ENCODE measurements at places on chromosomes 7 and 10.

GRCh38 chr7:18239212-18239611 lies 211.6 kb upstream of the PRPS1L1 start:
- DNase-seq, result no peak

DNA sequence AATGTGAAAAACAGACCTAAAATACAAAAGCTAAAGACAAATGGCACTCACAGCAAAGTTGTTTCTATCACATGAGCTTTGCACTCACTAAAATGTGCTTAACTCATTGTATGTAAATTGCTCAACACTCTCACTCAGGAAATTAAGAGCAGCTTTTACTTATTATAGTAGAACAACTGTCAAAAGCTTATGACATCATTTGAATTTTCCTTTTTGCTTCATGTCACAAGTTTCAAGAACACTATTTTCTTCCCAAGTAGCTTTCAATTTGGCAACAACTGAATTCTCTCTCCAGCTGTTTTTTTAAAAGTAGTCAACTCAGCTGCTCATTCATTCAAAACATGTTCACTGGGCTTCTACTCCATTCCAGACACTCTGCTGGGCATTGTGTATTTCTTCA lies 46.9 kb downstream of the ATE1 start:
- peak; percentile 75 for DNase-seq

DNA sequence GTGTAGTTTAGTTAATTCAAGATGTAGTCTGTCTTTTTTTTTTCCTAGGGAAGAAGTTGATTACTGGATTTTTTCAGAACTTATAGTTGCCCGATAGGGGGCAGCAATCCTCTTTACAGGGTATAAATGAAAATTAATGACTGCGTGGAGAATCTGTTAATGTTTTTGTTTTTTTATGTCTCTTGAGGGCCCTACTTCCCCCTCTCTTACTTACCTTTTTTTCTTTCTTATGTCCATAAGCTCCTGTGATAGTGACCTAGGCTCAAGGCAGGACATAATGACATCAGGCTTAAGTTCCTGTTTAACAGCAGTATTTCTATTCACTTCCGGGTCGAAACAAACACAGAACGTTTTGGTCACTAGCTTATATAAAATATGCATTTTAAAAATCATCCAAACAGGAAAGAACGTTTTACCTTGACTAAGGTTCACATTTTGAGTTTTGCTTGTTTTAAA lies 18.8 kb downstream of the CDC123 start:
- peak; percentile 60 for DNase-seq

DNA sequence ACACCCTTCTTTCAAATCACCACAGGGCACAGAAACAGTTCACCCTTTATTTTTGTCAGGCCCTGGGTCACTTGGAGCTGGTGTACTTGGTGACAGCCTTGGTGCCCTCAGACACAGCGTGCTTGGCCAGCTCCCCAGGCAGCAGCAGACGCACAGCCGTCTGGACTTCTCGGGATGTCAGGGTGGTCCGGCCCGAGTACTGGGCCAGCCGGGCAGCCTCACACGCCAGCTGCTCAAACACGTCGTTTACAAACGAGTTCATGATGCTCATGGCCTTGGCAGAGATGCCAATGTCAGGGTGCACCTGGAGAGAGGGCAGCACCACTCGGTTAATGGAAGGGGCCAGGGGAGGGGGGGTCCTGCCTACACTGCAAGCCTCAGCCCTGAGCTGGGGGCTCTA lies 2.5 kb downstream of the H2BK1 start:
- DNase-seq, result no peak

DNA sequence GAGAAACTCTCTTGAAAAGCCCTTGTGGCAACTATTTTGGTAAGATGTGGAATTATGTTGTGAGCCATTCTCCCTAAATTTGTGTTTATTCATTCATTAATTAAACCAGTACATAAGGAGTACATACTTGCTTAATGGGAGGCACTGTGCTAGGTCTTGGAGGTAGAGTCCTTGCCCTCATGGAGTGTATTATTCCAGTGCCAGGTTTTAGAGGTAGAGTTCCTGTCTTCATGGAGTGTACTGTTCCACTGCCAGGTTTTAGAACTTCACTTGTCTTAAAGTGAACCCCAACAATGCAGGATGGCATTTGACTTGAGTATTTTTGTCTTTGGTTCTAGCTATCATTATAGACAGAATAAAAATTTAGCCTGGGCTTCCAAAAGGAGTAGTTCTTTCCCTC lies 8.8 kb downstream of the MXI1 start:
- DNase-seq, result no peak

DNA sequence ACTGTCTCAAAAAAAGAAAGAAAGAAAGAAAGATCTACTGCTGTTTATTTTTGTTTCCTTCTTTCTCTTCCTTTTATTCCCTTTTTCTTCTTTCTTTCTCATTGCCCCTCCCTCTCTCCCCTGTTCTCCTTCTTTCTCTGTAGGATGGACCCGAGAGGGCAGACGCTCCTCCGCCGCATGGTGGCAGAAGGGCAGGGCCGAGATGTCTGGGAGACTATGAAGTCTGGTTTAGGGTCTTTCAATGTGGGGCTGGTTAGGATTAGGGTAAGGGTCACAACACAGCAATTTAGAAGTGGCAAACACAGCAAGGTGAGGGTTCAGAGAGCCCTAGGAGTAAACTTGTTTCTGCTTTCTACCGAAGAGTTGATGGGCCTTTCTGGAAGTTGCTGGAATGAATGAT lies 45.7 kb upstream of the RASGEF1A start:
- no peak for DNase-seq

DNA sequence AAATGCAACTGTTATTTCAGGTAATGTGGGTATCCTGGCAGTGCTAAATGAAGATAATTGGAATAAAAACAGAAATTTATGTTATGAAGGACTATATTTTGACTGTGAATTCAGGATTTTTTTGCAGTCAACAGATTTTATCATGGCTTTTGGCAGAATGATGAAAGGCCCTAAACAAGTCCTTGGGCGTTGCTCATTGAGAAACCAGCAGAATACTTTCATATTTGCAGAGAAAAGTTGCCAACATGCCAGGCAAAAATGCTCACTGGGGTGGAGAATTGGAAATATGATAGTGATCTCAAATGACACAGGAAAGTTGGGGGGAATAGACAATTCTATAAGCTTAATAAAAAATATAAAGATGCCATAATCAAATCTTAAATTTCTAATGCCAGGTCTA lies 121.1 kb downstream of the GPR85 start:
- DNase-seq, result no peak

DNA sequence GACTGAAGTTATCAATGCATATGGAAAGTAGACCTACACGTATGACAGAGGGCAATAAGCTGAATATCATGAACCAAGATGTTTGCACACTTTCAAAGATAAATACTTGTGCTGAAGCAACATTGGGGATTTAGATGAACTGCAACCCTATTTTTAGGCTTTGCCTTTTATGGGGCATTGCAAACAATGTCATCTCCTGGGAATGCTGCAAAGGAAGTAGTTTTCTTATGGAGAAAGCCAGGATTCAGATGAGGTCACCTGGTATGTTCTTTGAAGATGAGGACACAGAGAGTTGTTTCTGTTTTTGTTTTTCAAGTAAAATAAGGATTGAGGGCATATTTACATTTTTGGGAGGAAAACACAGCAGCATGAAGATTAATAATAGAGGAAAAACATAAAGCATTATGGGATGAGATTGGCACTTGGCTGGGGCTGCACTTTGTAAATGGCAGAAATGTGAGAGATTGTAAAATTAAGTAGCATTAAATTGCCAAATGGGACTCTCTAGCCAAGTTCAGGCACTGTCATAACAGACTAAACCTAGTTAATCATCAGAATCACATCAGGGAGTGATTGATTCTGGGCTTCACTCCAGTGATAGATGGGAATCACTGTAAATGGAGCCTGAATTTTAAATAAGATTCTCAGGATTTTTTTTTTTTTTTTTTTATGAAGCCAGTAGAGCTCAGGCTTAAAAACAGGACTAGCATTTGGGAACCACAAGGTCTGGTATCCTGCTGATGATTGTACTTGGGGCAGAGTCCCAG lies 63.1 kb downstream of the MALRD1 start:
- DNase-seq, result no peak

DNA sequence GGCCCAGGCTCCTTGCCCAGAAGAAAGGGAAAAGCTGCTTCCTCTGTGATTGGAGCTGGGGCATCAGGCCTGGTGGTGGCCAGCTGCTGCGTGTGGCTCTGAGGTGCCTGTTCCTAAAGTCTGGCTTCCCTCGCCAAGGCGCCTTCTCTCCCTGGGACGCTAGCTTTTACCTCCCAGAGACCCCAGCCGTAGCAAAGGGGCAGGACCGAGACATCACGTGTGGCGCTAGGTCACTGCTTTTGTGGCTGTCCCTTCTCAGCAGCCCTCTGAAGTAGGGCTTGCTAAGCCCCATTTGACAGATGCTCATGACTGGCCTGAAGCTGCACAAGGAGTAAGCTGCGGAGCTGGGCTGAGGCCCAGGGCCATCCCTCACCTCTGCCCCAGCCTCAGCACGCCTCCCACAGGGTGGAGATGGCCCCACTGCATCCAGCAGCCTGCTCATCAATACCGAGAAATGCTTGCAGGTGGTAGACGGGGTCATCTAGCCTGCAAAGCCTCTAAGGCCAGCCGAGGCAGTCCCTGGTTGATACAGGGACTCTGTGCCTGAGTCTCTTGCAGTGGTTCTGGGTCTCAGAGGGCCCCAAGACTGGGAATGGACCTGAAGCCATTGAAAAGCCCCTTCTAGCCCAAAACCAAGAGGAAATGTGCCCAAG lies 171.2 kb downstream of the LCOR start:
- DNase-seq, result no peak

DNA sequence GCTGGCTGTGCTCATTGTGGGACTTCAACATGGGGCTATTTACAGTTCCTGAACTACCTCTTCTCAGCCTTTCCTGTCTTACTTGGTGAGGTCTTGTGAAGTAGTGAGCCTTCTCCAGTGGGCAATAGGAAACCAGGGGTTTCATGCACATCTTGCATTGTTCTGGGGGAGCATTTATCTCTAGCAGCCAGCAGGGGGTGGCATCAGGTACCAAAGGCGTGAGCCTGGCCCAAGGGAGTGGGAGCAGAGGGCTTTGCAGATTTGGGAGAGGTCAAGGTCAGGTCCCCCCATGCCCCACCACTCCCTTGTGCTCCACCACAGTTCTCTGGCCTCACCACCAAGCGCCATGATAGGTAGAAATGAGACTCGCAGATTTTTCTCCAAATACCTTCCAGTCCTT lies 85.4 kb upstream of the NPTX2 start:
- no peak for DNase-seq

- no peak for DNase-seq
Measured at GRCh38 chr10:70907637-70908405, 19.5 kb upstream of the PCBD1 start.

GRCh38 chr10:72298592-72299519 lies 25.1 kb downstream of the DDIT4 start:
- no peak for DNase-seq

DNA sequence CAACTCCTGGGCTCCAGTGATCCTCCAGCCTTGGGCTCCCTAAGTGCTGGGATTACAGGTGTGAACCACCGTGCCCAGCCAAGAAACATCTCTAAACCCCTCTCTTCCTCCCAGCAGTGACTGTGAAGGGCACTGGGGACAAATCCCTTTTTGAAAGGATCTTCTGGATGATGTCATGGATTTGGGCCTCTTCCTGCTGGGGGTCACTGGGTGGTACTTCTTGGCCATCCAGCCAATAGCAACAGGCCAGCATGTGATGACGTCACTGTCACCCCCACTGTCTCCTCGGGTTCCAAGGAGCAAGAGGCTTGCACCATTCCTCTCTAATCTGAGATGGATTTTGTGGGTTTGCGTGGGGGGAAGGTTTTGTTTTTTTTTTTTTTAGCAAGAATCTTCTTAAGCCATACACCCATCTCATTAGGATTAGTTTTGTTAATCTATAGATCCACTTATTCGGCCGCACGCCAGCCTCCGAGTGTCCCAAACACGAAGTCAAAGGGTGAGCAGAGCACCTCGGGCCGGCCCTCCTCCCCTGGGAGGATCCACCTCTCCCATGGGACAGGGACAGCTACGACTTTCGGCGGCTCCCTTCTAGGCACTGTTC lies 29.4 kb upstream of the TNRC18 start:
- peak; percentile 30 for DNase-seq

DNA sequence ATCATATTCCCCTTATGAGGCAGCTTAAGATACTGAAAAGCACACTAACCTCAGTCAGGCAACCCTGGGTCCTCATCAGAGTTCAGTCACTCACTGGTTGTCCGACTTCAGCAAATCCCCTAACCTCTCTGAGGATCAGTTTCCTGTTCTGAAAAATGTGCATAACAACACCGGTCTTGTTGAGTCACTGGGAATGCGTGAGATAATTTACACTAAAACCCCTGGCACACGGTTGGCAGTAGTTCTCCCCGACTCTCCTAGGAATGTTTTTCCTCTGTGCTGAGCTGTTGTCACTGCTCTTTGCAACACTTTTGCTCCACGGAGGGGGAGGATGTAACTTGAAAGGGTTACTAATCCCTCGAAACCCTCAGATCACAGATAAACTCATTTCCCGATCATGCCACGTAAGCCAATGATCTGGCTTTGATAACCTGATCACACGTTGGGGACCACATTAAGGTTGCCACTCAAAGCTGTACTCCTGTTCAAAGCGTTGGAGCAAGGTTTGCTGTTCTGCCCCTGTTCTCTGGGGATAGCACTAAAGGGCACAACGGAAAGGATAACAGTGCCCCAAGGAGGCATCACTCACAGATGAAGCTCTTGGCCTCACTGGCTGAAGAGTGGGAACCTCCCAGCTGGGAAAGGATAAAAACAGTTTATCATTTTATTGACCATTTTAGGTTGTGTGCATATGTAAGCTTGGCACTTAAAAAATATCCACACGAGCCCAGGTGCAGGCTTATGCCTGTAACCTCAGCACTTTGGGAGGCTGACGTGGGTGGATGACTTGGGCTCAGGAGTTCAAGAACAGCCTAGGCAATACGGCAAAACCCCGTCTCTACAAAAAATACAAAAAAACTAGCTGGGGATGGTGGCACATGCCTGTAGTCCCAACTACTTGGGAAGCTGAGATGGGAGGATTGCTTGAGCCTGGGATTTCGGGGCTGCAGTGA lies 5.0 kb upstream of the RBM17 start:
- DNase-seq, result no peak

- DNase-seq, result peak; percentile 82
Measured at GRCh38 chr7:85471740-85472139, 284.9 kb upstream of the SEMA3D start.

DNA sequence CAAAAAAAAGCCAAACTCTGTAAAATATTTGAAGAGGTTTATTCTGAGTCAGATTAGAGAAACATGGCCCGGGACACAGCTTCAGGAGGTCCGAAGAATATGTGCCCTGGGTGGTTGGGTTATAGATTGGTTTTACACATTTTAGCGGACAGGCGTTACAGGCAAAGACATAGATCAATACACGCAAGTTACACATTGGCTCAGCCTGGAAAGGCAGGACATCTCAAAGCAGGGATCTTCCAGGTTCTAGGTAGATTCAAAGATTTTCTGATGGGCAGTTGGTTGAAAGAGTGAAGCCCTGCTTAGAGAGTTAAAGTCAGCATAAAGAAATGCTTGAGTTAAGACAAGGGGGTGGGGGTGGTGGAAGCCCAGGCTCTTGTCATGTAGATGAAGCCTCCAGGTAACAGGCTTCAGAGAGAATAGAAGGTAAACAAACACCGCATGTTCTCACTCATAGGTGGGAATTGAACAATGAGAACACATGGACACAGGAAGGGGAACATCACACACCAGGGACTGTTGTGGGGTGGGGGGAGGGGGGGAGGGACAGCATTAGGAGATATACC lies 464.3 kb upstream of the ADARB2 start:
- no peak for DNase-seq

GRCh38 chr10:119516381-119517234 lies 25.9 kb downstream of the RGS10 start:
- peak; percentile 87 for DNase-seq
